Right hindlimb (tissue), 1 donor: ENCODE measurements at places on chromosomes 6 and 20.

- DNase-seq = no peak
These were observed 103.4 kb upstream of the BTBD3 start for GRCh38 chr20:11814267-11814666.

- DNase-seq = no peak
These were observed 78.9 kb upstream of the SCP2D1 start for GRCh38 chr20:18734525-18735189.

DNA sequence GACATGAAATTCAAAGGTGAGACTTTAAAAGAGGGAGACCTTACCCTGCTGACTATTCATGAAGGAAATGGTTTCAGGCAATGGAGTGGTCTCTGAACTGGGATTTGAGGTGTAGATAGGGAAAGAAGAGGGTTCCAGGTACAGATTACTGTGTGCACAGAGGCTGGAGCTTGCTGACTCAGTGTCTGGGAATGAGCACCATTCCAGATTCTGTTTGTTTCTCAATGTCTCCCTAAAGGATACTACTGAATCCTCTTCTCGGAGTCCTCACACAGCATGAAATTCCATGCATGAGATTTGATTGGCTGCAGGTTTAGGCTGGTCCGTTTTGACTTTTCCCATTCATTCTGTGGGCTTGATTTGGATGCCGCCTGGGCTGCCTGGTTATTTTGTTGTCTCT, 49.0 kb downstream of the PPP1R14C start:
- no peak for DNase-seq

DNA sequence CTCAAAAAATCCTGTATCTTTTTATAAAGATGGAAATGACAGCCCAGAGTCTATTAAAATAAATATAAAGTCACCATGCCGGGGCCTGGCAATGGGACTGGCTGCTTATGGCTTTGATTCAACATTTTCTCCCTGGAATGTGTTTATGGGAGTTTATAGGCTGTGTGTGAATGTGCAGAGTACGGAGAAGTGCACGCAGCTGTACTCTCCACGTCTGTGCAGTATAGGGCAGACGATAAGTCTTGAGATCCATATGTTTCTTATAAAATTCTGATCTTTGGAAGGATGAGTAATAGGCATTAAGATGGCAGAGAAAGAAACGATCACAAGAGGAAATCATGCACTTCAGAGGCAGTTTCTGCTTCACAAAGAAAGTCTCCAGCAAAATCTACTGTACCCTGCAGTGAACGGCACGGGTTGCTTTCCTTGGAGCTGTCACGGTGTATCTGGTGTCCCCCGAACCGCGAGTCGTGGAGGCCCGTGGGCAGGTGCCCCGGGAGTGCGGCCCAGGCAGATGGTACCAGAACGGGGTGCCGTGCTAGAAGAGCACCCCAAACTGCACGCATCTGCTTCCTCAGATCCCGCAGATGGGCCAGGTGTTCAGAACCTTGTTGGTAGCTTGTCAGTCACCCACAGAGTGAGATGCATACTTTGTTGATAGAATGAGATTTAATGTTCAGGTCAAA, 382.5 kb downstream of the TAF4 start:
- DNase-seq = no peak

- no peak for DNase-seq
These were observed 36.0 kb upstream of the IRF4 start for GRCh38 chr6:355373-356208.

DNA sequence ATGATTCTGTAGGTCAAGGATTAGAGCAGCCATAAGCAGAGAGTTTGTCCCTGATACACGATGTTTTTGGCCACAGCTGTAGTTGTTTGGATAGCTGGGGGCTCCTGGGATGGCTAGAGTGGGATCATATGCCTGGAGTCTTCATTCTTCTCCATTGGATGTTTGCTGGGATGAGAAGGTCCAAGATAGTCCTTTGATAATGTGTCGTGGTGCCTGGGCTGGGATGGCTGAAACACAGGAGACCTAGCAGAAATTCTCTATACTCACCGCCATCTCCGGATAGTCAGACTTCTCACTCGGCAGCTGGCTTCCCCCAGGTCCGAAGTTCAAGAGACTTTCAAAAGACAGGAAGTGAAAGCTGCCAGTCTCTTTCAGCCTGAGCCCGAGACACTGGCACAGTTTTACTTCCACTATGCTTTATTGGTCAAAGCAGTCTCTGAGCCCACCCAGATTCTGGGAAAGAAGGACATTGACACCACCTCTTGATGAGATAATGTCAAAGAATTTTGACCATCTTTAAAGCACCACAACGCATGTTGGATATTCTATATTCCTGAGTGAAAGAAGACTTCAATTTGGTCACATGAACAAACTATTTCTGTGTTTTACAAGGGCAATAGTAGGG, 16.0 kb downstream of the MARCKS start:
- no peak for DNase-seq

GRCh38 chr20:48321271-48321670, 506.5 kb downstream of the PREX1 start:
- DNase-seq = no peak

DNA sequence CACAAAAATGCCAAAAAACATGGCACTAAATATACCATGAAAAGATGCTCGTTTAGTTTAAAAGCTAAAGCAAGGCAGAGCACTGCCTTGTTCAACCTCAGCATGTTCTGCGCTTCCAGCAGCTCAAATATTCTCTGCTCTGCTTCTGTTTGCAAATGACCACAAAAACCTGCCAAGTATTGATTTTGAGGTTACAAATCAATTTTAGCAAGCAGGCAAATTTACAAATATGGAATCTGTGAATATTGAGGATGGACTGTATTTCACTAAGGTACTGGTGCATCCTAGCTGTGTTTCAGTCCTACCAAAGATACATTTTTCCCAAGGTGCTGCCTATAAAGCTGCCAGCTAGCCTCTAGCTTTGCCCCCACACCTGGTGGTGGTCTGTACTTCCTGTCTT, 449.9 kb downstream of the PREX1 start:
- DNase-seq = no peak

- no peak for DNase-seq
These were observed 191.7 kb upstream of the ZNF217 start for GRCh38 chr20:53785320-53785719.

- DNase-seq = no peak
These were observed 113.7 kb downstream of the UNC5CL start for GRCh38 chr6:40925341-40925740.
